ENCODE measurements at places on chromosomes 13 and 19.

DNA sequence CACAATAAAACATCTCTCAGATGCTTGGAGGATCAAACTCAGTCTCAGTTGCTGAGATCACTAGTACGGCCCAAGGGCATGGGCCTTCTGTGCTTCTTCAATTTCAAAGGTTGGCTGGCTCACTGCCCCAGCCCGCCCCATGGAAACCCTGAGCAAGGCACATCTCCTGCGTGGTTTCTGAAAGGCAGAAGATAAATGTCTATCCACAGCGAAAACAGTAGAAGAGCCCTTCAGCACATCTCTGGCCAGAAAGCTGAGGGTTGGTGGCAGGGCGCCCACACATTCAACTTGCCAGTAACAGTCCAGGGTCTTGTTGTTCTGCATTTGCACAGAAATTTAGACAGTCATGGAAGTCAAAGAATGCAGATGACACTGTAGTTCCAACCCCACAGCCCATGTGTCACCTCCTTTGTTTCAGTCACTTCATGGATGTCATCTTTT lies 24.0 kb upstream of the KATNAL1 start:
- no peak for DNase-seq

GRCh38 chr19:7191946-7192691 lies 102.1 kb downstream of the INSR start:
- no peak for DNase-seq

- no peak for DNase-seq
Measured at GRCh38 chr13:34349091-34349722, 531.3 kb downstream of the RFC3 start.

- no peak for DNase-seq
Measured at GRCh38 chr13:64538711-64539110, 2691.4 kb downstream of the PCDH9 start.

DNA sequence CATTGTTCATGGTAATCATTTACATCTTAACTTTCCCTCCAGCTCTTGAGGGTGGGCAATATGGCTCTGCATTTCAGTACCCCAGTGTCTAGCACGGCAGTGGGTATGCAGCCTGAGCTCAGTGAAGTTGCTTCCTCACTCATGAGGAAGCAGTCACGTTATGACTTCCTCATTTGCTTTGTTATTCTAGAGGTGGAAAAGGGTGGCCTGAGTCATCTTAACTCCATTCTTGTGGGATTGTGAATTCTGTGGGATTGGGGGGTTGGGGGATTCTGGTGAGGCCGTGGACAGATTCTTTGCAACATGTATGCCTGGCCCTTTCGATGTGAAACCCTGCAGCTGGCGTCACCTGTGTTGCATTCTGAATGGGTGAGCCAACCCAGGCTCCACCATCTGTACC lies 406.7 kb upstream of the ZNF507 start:
- DNase-seq, result no peak

DNA sequence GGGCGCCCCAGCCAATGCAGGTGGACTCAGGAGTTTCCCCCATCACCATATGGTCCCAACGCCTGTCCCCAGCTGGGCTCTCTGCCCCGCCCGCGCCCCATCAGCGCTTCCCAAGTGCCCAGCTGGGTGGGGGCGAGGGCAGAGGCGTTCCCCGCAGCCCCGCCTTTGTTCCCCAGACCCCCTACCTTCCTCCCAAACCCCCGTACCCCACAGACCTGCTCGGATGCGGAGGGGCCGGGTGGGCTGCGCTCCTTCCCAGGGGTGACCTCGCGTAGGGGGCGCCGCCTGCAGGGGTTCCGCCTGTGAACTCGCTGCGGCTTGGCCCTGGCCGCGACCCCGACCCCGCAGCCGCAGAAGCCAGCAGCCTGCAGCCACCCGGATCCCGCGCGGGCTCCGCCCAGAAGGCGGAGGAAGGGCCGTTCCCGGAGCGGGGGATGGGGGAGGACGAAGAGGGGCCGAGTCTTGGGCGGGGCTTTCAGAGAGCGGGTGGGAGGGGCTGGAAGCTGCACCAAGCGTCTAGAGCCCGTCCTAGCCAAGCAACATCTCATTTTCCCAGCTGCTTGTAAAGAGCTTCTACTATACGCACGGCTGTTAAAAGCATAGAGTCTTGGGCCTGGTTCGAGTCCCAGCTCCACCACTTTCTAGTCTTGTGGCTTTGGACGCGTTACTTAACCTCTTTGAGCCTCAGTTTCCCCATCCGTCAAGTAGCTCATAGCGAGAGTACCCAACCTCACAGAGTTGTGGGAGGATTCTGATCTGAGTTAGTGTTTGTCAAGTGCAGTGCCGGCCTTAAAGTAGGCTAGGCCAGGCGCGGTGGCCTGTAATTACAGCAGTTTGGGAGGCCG lies at the start of gene RAB3D:
RAB3D (minus strand) TSS at position 404 of the 845 bp plus-strand sequence. CDS start 2,258 bp downstream, outside the sequence.
- DNase-seq, result peak; percentile 73

Data from DMS 273 treated with DMSO at 0.1 percent for 48 hours (cell line).